EL (cell line): ENCODE measurements at places on chromosomes 13 and 19.
A peak's percentile ranks its signal among the peaks of the same experiment; 100 is the strongest.

- DNase-seq: no peak
Measured at GRCh38 chr13:95226050-95226449, 75.2 kb downstream of the ABCC4 start.

DNA sequence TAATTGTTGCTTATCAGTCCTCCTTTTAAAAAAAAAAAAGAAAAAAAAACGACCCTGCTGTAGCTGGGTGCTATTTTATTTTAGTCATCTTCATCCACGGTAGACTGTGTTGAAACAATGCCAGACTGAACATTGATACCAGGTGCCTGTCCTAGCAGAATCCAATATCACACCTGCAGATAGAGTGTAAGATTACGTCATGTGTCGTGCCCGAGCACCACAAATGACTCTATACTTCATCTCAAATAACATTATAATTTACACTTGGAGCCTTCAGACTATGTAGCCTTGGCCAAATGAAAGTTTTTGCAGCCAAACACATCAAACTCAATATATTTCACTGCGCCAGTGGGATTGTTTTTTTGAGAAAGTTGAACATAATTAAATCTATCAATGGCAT lies 410.6 kb downstream of the FGF9 start:
- no peak for DNase-seq

- DNase-seq: no peak
Measured at GRCh38 chr19:29482855-29483640, 42.7 kb upstream of the VSTM2B start.

DNA sequence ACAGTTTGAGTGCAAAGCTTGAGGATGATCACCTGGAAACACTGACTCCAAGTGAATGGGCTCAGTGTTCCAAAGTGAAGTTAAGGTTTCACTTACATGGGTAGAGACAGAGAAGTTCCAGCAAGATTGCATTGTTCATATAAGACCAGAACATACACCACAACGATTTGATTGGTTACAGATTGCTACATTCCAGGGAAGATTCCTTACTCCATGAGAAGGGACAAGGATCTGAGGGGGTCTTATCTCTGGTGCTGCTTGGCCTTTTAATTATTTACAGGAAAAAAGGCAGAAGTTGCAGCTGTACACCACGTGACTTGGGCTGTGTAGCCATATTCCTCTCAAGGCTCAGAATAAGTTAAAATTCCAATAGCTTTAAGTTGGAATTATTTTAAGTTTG lies 12.3 kb downstream of the WDFY2 start:
- no peak for DNase-seq

DNA sequence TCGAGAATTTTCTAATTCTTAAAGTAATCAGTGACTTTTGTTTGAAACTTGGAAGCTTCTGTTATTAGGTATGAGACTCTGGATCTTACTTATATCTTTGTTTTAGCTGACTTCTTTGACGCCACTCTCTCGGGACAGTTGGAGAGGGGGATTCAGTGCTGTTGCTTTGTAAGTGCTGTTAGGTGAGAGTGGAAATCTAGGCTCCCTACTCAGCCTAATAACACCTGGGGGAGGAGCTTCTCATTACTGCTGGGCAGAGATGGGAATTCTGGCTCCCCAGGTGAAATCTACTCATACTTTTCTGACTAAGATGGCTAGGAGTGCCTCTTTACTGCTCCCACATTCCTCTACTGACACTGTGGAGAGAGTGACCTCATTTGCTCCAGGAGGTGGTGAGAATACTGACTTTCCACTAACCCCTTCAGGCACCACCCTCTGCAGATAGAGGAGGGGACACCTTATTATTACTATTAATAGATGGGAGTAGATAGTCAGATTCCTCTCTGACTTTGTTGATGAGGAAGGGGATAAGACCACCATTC lies 324.9 kb upstream of the SPRY2 start:
- no peak for DNase-seq

GRCh38 chr13:79585033-79585432 lies 104.1 kb downstream of the NDFIP2 start:
- no peak for DNase-seq

DNA sequence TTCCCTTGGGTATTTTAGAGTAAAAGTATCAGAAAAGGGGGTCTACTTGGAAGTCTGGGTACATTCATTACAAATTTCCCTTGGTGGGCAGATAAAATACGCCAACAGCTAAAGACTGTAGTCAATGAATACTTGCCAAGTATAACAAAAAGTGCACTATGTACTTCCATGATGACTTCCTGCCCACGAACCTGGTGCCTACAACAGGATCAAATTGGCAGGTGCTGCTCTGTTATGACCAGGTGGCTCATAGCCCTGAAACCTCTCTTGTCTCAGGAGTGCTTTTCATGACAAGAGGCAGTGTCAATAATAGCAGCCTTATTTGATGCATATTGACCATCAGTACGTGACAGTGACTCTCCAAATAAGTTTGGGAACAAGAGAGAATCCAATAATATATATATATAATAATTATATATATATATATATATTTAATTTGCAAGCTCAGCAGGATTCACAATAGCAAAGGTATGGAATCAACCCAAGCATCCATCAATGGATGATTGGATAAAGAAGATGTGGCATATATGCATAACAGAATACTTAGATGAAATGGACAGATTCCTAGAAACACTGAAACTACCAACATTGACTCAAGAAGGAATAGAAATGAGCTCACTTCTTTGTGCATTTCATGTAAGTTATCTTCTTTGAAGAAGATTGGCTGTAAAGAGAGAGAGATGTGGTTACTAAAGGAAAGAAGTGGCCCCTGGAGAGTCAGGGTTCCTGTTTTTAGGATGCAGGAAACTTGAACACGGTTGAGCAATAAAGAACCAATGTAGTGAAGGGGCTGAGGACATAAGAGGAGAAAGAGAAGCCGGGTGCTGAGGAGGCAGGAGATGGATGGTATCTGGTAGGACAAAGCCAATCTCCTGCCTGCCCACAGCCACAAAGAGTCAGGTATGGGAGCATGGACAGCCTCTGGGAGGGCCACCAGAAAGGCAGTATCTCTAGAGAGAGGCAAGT lies 52.0 kb upstream of the GTF2F2 start:
- DNase-seq: no peak

DNA sequence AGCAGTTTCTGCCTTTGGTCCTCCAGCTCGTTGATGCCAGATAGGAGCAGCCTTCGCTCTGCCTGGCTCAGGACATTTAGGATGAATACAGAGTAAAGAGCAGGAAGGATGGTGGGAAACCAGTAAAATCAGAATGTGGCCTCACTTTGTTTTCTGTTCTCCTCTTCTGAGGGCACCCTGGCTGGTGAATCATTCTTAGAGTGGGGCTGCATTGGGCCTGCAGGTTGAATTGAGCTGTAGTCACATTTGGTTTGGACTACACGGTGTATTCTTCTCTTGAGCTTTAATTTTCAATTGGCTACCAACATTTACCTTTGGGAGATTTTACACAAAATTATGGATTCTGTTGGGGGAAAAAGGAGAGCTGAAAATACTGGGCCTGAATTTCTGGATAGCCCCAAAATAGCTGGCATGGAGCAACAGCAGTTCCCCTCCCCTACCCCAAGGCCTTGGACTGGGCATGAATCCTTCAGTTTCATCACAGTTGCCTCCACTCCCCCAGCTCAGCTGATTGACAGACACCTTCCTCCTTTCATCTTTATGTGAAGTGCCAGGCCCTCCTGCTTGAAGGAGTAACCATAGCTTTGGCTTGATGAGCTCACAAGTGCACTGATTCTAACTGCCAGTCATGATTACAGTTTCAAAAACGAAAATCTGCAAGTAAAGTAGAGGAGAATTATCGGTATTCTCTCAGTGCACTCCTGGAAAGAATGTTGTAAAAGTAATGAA lies 24.3 kb downstream of the ERCC5 start:
- DNase-seq: no peak

DNA sequence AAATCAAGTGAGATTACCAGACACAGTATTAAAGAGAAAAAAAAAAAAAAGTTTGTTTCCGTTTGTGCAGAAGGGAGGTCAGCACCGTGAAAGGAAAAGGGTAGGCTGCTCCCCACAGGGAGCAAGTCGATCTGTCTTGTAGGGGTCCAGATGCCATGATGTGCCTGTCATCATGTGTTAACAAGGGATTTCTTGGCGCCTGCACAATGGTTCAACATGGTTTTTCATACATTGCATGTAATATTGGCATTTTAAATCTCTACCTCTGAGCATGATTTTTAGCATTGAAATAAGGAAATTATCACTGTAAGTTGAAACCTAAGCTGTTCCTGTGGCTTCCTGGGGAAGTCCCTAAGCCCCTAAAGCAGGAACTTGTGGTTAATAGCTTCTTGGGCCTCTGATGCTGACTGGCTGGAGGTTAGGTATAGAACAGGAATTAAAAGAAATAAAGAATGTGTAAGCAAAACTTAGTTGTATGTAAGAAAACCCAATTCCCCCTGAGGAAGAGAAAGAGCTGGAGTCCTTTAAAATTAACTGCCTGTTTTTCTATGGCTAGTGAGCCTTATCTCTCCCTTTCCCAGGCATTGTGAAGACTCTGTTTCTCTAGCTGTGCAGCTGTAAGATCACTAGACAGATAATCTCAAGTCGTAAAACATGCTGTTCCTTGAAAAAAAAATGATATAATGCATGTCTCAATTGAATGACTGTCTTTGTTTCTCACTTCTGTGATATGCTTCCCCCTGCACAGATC lies 7.4 kb upstream of the FCGBP start:
- DNase-seq: peak; percentile 47

GRCh38 chr19:1182727-1183126 lies 8.7 kb upstream of the SBNO2 start:
- DNase-seq: no peak

DNA sequence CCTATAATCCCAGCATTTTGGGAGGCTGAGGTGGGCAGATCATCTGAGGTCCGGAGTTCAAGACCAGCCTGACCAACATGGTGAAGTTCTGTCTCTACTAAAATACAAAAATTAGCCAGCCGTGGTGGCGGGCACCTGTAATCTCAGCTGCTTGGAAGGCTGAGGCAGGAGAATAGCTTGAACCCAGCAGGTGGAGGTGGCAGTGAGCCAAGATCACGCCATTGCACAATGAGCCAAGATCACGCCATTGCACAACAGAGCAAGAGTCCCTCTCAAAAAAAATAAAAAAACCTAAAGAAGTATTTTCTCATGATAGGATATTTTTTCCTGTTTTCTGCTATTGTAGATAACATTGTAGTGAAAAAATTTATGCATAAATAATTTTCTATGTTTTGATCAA lies 13.3 kb downstream of the IFT88 start:
- DNase-seq: no peak

DNA sequence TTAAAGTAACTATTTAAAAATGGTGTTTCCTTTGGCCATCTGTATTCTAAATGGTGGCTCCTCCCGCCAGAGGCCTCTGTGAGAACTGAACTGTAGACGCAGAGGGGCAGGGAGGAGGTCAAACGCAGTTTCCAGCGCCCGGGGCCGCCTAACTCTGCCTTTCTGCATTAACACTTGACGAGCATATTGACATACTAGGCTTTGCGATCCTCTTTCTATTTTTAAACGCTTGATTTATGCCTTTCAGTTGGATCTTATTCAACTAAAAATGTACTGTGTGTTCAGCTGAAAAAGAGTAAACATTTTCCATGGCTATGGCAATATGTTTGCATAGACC lies 74.7 kb downstream of the SPACA7 start:
- DNase-seq: no peak

GRCh38 chr13:38255600-38255999 lies 94.1 kb upstream of the UFM1 start:
- peak; percentile 12 for DNase-seq

DNA sequence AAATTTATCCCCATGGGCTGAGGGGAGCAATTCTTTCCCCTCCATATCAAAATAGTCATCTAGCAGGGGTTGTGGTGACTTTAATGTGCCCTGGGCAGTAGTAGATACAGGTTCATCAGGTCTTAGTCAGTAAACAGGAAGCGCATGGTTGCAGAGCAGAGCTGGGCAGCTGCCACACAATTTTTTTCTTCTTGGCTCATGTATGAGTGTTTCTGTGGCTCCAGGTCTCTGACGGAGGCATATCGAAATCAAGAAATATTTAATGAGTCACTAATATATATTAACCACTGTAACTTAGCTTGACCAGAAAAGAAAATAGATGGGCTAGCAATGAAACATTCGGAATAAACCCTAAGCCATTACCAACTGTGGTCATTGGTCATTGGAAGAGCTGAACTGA lies 68.4 kb upstream of the UBL3 start:
- peak; percentile 93 for DNase-seq

DNA sequence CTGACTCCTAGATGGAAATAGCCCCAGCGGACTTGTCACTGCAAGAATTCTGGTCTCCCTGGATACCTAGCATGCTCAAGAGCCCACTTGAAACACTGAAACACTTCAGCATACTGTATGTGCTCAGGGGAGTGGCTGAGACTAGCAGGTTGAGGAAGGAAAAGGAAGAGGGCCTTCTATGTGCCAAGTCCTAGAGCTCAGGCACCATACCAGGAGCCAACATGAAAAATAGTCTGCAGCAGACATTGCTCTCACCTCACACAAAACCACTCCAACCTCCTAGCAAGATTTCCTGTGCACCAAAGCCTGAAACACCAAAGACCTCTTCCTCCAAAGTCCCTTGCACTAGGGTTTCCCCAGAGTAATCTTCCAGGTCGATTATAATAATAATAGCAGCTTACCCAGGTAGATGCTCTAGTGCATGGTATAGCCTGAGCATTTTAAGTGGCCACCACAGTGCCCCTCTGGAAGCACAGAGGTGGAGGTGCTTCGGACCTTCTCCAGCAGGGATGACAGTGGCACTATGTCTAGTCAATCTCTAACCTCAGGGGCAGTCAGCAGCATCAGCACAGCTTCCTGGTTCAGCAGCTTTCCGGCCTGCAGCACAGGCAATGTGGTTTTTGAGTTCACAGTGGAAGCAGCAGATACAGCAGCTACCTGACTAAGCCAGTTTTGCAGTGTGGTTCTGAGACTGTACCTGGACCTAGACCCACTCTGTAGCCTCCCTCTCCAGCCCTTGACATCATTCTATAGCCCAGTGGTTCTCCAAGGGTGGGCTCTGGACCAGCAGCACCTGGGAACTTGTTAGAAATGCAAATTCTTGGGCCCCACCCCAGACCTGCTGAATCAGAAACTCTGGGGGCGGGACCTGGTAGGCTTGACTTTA lies 45.6 kb upstream of the UBE2L5 start:
- no peak for DNase-seq

DNA sequence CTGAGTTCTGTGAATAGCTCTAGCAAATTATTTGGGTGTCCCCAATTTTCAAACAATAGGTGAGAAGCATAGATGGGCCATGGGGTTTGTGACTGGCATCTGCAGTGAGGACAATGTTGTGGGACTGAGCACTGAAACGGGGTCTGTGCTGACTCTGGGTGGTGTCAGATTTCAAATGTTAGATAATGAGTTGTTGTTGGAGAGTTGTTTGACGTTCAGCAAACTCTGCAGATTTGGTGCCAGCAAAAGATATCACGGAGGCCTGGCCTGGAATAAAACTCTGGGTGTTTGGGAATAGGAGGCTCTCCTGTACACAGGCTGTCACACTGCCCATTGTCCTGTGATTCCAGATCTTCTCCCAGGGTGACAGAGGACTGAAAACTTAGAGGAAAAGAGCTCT lies 2.9 kb downstream of the ZNF90 start:
- DNase-seq: no peak

- DNase-seq: no peak
Measured at GRCh38 chr13:64186071-64186470, 2770.4 kb upstream of the PCDH20 start.
